ENCODE measurements at places on chromosomes 5 and 9.
A peak's percentile ranks its signal among the peaks of the same experiment; 100 is the strongest.

GRCh38 chr5:139816566-139816965 is 21.0 kb downstream of the PSD2 start:
- no peak for DNase-seq

GRCh38 chr5:172878933-172879752 is 45.1 kb downstream of the ERGIC1 start:
- DNase-seq: no peak

GRCh38 chr5:170216257-170216864 is 16.4 kb upstream of the C5orf58 start:
- DNase-seq: no peak

- DNase-seq: no peak
These were observed 278.6 kb downstream of the SPOCK1 start for GRCh38 chr5:137220523-137220927.

DNA sequence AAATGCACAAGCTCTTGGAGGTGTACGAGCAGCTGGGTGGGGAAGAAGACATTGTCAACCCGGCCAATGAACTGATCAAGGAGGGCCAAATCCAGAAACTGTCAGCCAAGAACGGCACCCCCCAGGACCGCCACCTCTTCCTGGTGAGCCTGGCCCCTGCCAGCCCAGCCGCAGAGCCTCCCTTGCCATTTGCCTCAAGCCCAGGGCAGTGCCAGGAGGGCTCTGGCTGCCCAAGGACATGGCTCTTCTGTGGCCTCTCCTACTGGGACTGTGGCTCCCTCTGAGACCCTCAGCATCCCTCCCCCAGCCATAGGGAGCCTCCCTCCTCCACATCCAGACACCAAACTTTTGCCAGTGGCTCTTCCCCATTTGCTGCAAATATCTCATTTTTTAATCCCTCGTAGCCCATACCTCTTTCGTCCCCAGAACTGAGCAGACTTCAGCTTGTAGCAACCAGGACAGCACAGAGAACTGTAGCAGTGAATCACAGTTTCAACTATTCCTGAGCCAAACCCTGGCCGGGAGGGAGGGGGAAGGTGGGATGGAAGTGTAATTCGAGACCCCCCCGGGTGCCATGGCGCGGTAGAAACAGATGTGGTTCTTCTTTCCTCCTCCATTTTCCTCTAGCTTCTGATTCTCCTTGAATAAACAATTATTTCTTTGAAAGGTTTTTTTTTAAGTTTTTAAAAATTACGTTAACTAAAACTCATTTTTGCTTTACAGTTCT is 44.5 kb upstream of the SUSD3 start:
- DNase-seq: no peak

DNA sequence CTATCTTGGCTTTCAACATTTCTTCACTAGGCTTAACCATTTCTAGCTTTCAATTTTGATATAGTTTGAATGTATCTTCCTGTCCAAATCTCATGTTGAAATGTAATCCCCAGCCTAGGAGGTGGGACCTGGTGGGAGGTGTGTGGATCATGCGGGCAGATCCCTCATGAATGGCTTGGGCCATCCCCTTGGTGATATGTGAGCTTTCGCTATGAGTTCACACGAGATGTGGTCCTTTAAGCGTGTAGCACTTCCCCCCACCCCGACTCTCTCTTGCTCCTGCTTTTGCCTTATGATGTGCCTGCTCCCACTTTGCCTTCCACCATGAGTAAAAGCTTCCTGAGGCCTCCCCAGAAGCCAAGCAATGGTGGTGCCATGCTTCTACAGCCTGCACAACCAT is 40.6 kb downstream of the PHAX start:
- no peak for DNase-seq

DNA sequence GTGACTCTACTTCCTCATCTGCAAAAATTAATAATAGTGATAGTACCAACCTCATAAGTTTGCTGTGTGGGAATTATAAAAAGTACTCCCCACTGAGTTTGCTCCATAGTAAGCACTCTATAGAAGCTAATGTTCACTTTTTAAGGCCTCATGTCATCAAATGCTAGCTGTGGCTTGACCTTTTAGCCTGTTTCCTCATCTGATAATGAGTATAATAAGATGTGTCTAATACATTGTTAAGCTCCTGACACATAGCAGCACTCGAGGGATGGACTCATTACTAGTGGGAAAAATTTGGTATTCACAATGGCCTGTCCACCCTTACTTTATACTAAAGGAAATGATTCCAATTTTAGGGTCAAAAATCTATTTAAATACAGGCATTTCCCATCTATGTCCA is 26.1 kb upstream of the CAST start:
- DNase-seq: no peak

GRCh38 chr9:23659346-23660006 is 166.6 kb downstream of the ELAVL2 start:
- DNase-seq: no peak

DNA sequence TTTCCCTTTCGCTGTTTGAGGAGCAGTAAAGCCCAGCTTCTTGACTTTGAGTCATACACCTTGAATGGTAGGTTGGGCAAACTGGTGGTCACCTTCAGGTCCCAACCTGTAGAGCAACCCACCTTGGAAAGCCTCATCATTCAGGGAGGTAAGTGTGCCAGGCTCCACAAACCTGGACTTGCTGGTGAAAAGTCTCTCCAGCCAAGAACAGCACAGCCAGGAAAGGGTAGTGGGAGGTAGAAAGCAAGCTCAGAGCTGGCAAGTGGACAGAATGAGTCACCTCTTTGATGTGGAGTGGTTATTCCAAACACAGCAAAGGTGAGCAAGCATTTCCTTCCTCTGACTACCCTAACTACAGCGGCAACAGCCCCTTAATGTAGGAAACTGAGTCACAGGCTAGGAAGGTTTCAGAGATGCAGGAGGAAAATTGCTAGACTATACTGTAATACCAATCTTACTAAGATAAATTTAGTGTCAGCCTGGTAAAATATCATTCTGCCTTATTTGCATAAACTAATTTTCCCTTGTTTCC is 117.5 kb upstream of the MTAP start:
- DNase-seq: no peak

GRCh38 chr9:120431268-120431667 is 148.7 kb downstream of the CDK5RAP2 start:
- no peak for DNase-seq

DNA sequence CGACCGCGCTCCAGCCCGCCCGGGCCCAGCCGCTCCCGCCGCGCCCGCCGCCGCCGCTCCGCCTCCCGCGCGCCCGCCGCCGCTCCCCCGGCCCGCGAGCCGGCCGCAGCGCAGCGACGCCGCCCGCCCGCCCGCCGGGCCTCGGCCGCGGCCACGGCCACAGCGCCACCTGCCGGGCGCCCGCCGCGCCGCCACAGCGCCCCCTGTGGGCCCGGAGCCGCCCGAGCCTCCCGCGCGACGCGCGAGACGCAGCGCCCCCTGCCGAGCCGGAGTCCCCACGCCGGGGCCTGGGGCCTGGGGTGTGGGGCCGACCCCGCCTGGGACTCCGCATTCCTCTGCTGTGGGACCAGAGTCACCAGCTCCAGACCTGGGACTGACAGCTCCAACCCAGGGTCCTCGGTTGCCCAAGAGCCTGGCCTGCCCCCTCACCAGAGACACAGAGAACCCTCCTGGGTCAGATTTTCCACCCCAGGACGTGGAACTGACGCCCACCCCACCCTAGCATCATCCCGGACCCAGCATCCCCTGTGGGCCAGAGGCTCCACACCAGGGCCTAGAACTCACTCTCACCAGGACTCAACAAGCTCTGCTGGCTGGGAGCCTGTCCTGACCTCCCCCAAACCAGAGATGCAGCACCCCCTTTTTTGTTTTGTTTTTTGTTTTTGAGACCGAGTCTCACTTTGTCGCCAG is at the start of gene RAPGEF1:
Gene RAPGEF1, minus strand, starts transcription at position 118 of the 690 bp plus-strand sequence. CDS start 246 bp downstream, outside the sequence.
- peak; percentile 46 for DNase-seq

DNA sequence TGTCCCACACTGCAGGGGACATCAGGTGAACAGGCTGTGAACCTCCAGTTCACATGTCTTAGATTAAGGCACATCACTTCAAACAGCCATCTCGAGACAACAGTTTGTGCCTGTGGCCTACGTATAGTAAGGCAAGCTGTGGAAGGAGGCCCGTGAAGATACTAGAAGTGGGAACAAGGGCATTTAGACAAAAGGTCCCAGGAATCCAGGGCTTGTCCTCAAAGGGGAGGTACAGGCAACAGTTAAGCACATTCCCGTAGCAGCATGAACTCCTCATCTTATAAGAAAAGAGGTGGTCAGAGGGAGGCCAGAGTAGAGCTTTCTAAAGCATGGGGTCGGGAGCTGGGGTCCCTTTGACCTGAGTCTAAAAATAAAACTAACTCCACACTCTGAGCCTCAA is 122.5 kb upstream of the TRPM3 start:
- DNase-seq: no peak

Data from T-cell (primary cell).